ENCODE measurements at places on chromosomes 16 and 17. TPM values are rescaled to one million over a fixed set of nuclear protein-coding genes. Genes with fewer than 3 reads are reported as not detected.

Gene PRR29
- total RNA-seq = not detected

Gene MYH13
- total RNA-seq = not detected

Gene CHD3
- total RNA-seq = 93.5 TPM

Gene CLEC10A
- 0.40 TPM for total RNA-seq

Gene KRT32
- 4.2 TPM for total RNA-seq

Gene KCNH4
- total RNA-seq = 0.09 TPM

Gene UBFD1
- 37.7 TPM for total RNA-seq

Gene DNAH17
- 0.31 TPM for total RNA-seq

Gene GJC1
- 5.9 TPM for total RNA-seq

Gene ACSM2A
- total RNA-seq = not detected

Gene SAMD14
- not detected for total RNA-seq

Gene GNG13
- total RNA-seq = not detected

Gene TAT
- total RNA-seq = not detected
